ENCODE measurements at places on chromosomes 7 and 10.

DNA sequence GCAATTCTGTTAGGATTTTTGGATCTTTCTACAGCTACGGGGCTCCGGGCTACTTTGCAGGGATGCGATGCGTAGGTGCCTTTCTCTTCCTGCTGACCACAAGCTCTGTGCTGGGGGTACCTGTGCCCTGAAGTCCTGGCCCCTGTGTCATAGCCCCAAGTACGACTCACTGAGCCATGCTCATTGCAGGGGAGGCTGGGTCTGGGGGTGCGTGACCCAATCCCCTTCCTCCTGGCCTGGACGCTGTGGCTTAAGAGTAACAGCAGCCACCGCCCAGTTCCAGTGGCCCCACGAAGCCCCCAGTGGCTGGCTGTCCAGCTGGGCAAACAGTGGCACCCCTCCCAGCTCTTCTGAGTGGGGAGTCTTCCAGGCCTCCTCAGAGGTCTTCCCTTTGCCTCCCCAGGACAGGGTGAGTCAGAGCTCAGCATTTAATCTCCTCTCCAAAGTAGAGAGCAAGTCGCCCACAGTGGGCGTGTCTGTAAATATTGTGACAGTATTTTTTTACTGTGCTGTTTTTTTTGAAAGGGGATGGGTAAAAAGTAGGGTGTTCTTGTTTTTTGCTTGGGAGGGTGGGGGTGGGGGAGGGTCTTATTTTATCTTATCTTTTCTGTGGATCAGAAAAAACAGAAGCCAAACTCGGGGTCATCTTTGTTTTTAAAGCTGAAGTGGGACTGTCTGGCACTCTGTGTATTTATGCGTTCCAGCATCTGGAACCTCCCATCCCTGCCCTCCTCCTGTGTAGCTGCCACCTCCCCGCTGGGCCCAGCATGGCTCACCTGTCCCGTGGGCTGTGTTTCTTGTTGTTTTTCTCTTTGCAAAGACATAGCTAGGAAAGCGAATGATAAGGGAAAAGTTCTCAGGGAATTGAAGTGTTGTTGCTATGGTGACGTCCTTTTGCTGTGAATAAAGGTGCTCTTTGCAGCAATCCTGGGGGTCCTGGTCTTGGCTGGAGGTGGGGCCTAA lies 8.2 kb downstream of the LFNG start:
- no peak for DNase-seq

DNA sequence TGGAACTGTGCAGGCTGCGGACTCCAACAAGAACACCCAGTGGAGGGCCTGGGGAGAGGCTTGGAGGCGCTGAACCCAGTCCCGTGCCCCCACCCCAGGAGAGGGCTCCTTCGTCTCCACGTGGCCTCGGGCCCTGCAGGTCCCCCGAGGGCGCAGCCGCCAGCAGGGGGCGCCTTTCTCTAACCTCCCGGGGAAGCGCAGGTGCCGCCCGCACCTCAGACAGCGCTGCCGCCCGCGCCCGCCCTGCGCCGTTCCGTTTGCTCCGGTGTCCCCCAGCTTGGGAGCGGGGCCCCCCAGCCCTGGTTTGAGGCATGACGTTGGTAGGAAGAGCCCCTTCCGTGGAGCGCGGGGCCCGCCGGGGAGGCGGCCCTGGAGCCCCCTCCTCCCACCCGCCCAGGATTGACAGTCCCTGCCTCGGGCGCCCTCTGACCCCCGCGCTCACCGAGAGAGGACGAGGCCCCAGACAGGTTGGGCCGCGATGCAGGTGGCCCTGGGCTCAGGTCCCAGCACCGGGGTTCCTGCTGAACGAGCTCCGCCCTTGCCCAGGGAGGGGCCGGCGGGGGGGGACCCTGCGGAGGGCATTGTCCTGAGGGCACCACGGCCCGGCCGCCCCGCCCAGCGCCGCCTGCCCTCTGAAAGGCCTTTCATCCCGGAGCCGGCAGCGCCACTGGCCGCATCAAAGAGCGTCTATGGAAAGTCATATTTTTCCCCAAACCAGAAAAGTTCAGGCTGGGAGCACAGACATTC lies 42.8 kb downstream of the FOXL3 start:
- peak; percentile 20 for DNase-seq

- no peak for DNase-seq
Measured at GRCh38 chr7:44282601-44283171, 42.7 kb downstream of the CAMK2B start.

GRCh38 chr10:116331815-116332214 lies 7.6 kb downstream of the CCDC172 start:
- no peak for DNase-seq

- no peak for DNase-seq
Measured at GRCh38 chr10:42934351-42934811, 142.5 kb upstream of the RET start.

GRCh38 chr10:30499816-30500215 lies 65.8 kb downstream of the MAP3K8 start:
- no peak for DNase-seq

DNA sequence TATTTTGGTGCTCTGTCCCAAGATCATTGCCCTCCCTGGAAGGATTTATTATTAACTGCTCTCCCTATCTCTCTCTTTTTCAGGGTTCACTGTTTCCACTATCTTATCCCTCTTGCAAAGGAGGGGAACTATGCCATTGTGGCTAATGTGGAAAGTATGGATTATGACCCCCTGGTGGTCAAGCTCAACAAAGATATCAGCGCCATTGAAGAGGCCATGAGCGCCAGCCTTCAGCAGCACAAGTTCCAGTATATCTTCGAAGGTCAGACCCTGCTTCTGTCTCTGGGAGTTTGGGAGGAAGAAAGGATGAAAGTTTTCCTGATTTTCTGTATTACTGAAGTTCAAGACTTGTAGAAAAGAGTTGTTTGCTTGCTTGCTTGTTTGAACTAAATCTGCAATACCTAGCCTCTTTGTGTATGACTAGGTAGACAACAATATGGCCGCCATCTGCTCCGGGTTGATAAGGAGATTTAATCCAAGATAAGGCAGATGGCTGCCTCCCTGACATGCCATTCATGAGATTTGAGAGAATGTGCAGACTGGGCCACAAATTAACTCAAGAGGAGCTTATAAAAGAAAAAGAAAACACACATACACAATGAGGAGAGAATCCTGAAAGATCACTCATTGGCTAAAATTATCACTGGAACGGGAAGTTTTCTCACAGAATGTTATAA lies 122.2 kb upstream of the LRGUK start:
- no peak for DNase-seq

DNA sequence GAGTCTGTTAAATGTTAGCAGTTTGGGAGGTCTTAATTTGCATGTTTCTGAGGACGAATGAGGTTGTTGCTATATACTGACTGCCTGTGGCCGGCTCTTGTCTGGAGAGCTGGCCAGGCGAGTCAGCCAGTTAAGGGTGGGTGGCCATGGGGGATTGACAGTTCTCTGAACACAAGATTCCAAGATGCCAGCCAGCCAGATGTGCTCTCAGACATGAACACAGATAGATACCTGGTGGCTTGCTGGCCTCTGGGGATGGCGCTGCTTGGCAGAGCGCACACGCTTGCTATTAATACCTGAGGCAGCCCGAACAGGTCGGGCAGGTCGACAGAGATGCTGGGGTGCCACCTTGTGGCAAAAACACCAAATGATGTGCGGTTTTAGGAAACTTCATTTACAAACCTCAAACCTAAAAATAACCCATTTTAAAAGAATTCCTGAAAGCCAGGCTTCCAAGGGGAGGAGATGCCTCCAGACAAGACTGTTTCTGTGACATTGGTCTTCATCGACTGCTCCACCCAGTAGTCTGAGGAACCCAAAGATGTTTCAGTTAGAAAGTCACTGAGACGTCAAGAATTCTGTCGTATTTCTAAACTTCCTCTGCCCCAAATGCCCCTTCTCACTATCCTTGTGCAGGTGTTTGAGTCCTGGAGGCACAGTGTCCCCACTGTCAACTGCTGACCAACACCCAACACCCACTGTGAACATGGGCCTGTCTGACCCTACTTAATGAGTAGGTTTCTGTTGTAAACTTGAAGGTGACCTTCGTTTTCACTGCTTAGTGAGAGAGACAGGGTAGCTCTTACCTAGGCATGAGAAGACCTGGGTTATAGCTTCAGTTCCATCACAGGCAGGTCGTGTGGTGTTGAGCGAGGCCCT lies 123.4 kb downstream of the NT5C2 start:
- peak; percentile 48 for DNase-seq

DNA sequence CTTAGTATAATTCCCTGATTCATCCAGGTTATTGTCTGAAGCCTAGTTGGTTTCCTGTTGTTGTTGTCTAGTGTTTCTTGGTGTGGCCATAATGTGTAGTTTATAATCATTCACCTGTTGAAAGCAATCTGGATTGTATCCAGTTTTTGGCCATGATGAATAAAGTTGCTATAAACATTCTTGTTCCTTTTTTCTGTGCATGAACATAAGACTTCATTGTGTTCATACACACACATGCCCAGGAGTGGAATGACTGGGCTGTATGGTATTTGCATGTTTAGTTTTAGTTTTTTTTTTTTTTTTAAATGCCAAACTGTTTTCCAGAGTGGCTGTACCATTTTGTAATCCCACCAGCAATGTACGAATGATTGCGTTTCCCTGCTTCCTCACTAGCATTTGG lies 349.8 kb downstream of the SDK1 start:
- DNase-seq: no peak

- DNase-seq: no peak
Measured at GRCh38 chr7:140996-141395, 51.4 kb upstream of the FAM20C start.

DNA sequence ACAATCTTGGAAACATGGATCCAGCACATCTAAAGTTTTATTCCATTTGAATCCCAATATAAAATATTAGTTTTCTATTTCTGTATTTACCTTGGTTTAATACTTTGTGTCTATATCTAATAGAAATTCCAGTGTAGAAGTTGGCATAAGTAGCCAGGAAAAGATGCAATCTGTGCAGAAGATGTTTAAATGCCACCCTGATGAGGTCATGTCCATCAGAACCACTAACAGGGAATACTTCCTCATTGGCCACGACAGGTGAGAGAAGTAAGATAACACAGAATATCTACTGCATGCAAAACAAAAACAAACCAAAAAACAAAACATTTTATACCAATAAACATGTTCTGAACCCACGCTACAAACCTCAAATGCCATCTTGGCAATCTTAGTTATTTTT lies 15.7 kb downstream of the PLEKHS1 start:
- no peak for DNase-seq

GRCh38 chr7:127995881-127996215 lies 35.4 kb downstream of the LRRC4 start:
- DNase-seq: no peak

- DNase-seq: peak; percentile 47
Measured at GRCh38 chr7:51315393-51316261, 982 bp downstream of the COBL start.

- DNase-seq: peak; percentile 27
Measured at GRCh38 chr10:86079088-86079487, 287.5 kb downstream of the GRID1 start.

- DNase-seq: peak; percentile 38
Measured at GRCh38 chr10:103772096-103772845, 83.1 kb downstream of the SH3PXD2A start.

- DNase-seq: no peak
Measured at GRCh38 chr7:42236266-42236975, 588 bp downstream of the GLI3 start.

DNA sequence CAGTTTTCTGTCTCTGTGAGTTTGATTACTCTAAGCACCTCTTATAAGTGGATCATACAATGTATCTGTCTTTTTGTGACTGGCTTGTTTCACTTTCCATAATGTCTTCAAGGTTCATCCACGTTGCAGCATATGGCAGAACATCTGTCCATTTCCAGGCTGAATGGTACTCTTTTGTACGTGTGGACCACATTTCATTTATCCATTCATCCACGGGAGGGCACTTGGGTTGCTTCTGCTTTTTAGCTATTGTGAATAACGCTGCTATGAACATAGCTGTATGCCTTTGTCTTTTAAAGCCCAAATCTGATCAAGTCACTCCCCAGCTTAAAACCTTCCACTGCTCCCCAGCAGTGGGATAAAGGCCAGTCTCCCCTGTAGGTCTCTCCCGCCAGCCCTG lies 31.5 kb downstream of the EGFR start:
- no peak for DNase-seq

DNA sequence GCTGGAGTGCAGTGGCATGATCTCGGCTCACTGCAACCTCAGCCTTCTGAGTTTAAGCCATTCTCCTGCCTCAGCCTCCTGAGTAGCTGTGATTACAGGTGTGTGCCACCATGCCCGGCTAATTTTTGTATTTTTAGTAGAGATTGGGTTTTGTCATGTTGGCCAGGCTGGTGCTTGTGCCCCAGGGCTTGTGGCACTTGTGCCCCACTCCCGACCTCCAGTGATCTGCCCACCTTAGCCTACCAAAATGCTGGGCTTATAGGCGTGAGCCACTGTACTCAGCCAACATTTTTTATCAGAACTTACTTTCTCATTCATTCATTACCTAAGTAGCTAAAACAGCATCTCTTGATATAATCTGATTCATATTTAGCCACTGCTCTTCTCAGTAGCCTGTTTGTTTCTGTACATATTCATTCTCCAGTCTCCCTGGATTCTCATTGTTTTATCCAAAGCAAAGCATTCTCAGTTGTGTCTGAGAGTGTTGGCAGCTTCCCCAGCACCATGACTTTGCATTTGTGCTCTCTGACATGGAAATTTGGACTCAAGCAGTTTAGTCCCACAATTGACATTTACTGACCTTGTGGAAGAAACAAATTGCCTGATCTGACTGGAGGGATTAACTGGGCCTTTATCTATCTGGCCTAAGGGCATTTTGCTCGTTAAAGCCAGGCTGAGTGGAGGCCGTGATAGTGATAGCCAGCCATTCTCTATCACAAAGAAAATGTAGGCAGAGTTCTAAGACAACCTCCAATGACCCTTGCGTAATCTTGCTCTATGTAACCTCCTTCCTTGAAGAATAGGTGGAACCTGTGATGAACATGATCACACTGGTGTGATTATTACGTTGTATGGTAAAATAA lies 44.9 kb downstream of the AKR1B15 start:
- peak; percentile 62 for DNase-seq

DNA sequence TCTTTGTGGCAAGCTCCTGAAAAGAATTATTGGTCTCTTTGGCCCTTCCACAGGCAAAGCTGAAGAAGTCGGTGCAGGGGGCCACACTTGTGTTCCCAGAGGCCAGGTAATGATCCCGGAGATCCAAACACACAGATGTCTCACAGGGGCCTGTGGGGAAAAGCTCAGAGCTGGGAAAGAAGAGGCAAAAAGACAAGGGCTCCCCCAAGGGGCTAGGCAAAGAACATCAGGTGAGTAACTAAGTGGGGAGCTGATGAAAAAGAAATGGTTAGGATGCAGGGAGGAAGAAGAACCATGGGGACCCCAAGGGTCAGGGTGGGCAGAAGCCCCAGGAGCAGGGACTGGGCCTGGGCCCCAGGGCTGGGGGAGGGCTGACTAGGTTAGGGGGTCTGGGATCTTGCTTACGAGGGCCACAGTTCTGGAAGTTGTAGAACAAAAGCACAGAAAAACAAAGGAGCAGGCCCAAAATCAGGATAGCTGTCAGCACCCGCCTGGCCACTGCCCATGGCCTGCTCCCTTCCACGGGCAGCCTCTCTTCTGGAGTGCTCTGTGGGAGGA lies 1.1 kb downstream of the KEL start:
- DNase-seq: no peak

- DNase-seq: no peak
Measured at GRCh38 chr10:26524161-26524896, 86.2 kb downstream of the APBB1IP start.

GRCh38 chr7:75662579-75663301 lies 76.0 kb downstream of the HIP1 start:
- no peak for DNase-seq
